Mucosa of gallbladder (tissue), 1 donor: ENCODE measurements at places on chromosomes 7 and 10. TPM values are rescaled to one million over a fixed set of nuclear protein-coding genes. Genes with fewer than 3 reads are reported as not detected.
A peak's percentile ranks its signal among the peaks of the same experiment; 100 is the strongest.

DNA sequence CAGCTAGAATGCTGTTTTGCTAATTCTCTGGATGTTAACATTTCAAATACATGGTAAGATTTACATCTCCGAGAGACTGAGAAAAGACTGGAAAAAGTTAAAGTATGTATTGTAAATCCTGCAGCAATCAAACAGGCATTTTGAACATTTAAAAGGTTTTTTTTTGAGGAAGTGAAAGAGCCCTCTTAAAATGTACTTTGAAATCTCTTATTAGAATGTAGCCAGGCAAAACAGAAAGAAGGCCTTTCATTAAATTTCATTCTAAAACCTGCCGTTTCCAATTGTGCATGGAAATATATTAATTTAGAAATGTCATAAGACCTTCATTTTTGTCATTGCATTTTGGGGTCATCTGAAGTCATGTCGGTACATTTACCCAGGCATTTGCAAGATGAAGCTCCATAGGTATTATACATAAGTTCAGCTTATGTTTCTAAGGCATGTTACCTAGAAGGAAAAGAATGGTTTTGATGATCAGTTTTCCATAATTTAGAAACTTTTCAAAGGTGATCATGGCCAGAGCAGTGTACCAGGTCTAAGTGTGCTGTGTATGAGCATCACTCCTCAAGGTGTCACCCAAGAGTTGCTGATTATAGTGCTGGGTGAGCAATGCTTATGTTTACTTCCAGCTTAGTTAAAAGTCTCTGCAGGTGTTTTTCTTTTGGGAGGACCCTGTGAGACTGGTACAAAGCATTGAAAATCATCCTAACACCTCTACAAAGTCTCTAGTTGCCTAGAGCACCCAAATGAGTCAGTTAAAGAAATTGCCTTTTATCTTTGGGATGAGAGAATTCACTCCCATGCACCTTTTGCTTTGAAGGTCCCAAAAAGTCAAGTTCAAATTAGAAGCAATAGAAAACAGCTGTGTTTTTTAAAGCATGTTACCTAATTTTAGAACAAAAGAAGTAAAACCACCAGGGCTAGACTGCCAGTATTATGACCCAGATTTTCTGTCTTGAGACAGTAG lies 7.1 kb downstream of the ZNF736 start:
- DNase-seq: no peak

- no peak for DNase-seq
These were observed 960.0 kb downstream of the DNAJB9 start for GRCh38 chr7:109529712-109530111.

GRCh38 chr7:112290065-112290464 lies 83.6 kb downstream of the ZNF277 start:
- DNase-seq: no peak

DNA sequence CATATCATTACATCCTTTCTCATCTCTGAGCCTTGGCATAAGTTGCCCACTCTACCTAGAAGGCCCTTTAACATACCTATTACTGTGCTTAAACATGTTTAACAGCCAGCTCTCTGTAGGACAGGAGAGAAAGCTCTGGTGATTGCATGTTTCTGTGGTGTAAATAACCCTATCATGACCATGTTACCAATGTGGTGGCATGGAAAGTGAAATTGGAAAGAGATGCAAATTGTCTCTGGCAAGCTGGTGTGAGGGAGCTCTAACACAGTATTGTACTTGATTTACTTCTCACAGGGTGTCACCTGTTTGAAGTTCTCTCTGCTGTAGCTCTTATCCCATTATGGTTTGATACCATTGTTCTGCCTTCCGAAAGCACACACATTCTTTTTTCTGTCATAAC lies 231.8 kb upstream of the DKK1 start:
- no peak for DNase-seq

GRCh38 chr10:53430127-53430891 lies 657.7 kb upstream of the MBL2 start:
- DNase-seq: no peak

DNA sequence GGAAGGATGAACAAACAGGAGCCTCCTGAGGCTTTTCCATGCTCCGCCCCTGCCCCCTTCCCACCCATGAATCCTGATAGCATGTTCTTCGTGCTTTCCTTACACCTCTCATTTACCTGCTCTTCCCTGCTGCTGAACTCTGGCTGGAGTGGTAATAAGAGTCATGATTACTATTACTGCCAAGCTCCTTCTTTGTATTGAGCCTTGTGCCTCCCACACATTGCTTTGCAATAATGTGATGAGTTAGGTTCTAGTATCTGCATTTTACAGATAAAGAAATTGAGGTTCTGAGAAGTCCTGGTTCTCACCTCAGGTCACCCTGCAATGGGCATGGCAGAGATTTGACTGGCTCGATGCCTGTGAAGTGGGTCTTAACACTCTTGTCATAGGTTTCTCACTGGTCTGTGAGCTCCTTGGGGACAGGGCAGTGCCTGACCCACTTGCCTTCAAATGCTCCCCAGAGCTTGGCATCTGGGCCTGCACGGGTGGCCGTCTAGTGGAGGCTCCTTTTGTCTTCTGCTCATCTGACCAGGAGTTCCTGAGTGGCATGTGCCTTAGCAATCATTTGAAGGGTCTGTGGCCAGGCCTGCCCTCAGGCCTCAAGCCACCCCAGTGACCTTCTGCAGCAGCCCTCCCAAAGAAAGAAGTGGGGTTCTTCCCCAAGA lies 309.2 kb upstream of the ZMIZ1 start:
- DNase-seq: no peak

GRCh38 chr7:98879198-98879978 lies 1.1 kb downstream of the TRRAP start:
- DNase-seq: peak; percentile 20

- DNase-seq: no peak
These were observed 408.4 kb downstream of the PARD3 start for GRCh38 chr10:34406463-34407323.

MYOZ1 gene
- 0.52 TPM for total RNA-seq

BAIAP2L1 gene
- total RNA-seq: 55.8 TPM

HOXA10 gene
- 0.12 TPM for total RNA-seq

SFMBT2 gene
- total RNA-seq: 19.8 TPM

SFRP4 gene
- 0.43 TPM for total RNA-seq
